ENCODE measurements at places on chromosomes 7 and 10.
A peak's percentile ranks its signal among the peaks of the same experiment; 100 is the strongest.

DNA sequence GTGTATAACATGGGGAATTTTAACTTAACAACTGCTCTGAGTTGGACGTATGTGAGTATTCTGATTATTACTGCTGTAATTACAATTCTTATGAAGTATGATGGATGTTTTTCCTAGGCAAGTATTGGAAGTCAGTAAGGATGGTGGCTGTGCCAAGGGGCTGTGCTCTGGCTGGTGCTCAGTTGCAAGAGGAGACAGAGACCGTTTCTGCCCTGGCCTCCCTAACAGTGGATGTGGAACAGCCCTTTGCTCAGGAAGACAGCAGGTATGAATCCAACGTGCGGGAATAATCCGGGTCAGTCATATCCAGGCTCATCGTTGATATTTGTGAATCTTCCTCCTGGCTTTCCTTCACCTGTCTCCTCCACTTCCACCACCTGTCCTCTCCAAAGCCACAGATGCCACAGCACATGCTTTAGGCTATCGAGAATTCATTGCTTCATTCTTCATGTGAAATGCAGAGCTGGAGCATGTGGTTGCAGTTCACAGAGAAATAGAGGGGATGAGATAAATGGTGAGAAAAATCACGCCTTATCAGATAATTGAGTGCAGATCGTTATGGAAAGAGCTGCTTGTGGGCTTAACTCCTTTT is 141.7 kb downstream of the TWIST1 start:
- no peak for DNase-seq

GRCh38 chr7:108067844-108068243 is 62.3 kb downstream of the LAMB4 start:
- no peak for DNase-seq

DNA sequence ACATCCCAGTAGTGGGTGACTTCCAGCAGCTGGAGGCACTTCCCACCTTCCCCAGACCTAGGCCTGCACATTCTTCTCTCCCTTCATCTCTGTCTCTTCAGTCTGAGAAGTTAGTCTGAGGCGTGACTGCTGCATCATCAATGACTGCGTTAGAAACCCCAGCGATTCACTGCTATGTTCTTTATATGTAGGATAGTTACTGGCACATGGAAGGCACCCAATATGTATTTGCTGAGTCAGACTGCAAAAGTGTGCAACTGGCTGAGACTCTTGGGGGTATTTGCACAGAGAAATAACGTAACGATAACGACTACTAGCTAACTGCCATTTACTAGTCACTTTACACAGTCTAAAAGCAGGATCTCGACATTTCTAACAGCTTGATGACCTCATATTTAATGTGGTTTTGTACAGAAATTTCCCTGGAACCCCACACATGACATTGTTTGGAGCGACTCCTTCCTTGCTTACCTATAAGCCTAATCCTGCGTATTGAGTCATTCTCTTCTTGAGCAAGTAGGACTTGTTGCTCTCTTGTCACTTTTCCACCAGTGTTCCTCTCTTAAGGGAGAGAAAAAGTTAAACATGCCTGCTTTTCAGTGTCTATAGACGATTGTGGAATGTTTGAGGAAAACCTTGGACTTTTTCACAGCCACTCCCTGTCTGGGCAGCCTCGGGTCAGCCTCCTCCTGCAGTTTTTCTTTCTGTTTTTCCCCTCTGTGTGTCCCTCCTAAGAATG is 45.5 kb downstream of the THNSL1 start:
- DNase-seq, result peak; percentile 13

DNA sequence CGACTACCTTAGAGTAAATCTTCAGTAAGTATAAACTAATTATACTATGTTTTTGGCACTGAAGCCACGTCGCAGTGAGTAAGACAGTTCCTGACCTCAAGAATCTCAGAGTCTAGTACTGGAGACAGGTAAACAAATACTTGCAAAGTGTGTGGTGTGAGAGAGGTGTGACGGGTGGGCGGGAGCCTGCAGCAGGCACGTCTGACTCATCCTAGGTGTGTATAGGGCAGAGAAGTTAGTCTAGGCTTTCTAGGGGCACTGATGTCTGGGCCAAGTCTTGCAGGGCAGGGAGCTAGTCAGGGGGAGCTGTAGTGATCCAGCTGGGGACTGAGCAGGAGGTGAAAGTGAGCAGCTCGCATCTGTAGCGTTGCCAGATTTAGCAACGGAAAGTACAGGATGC is 35.9 kb upstream of the SFTPD start:
- no peak for DNase-seq

DNA sequence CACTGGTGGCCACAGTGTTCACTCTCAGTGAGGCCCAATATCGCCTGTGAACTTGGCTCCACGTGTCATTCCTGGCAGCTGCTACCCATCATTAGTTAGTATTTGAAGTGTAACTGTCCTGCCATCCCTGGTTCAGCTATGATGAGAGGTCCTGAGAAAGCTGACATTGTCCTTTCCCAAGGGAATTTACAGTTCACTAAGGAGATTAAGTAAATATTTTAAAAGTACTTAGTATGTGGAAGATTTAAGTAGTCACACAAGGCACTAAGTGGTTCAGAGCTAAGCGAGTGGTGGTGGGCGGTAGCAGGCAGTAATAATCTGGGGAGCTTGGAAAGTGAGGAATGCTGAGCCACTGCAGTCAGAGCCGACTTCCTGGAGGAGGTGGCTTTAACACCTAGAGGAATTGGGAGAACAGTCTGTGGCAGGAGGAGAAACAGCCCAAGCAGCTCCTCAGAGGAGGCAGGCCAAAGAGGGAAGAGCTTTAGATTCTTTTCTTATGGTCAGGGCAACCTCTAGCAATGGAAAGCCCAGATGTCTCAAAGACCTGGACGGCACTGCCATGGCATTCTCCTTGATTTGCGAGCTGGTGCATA is 519.7 kb downstream of the LRMDA start:
- DNase-seq, result no peak

GRCh38 chr7:138514044-138514443 is 54.0 kb downstream of the TRIM24 start:
- DNase-seq, result no peak

- DNase-seq, result no peak
These were observed 238.7 kb downstream of the PLXNA4 start for GRCh38 chr7:132337450-132338080.

- no peak for DNase-seq
These were observed 9.7 kb upstream of the GDF10 start for GRCh38 chr10:47290338-47290737.

DNA sequence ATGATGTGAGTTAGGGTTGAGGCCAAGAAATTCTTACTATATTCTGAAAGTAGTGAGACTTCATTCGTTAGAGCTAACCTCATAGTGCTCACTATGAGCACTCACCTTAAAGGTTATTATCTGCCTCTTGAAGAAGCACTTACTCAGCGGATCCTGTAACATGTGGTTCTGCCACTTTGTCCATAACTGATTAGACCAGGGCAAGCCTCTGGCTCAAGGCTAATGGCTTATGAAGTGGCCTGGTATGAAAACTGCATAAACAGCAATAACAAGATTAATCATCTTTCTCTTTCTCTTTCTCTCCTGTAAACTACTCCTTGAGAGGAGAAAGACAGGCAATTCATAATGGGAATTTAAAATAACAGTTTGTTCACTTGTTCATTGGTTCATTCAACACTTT is 82.8 kb downstream of the MAPK8 start:
- no peak for DNase-seq

DNA sequence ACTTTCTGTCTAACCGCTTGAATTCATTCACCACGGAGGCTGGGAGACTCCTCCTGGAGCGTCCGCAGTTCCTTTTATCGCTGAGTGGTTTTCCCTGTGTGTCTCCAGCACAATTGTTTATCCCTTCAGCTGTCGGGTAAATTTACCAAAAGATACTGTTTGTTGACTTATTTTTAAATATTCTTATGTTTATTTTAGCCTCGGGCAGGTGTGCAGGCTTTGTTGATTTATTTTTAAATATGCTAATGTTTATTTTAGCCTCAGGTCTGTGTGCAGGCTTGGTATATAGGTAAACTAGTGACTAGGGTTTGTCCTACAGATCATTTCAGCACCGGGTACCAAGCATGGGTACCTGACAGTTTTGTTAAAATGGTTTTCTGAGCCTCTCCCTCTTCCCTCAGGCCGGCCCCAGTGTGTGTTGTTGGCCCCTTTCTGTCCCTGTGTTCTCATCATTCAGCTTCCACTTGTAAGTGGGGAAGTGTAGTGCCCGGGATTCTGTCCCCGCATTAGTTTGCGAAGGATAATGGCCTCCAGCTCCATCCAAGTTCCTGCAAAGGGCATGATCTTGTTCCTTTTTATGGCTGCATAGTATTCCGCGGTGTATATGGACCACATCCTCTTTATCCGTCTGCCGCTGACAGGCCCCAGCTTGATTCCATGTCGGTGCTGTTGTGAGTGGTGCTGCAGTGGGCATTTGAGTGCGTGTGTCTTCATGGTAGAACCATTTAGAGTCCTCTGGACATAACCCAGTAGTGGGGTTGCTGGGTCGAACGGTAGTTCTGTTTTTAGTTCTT is 5.3 kb downstream of the GET4 start:
- DNase-seq, result no peak

DNA sequence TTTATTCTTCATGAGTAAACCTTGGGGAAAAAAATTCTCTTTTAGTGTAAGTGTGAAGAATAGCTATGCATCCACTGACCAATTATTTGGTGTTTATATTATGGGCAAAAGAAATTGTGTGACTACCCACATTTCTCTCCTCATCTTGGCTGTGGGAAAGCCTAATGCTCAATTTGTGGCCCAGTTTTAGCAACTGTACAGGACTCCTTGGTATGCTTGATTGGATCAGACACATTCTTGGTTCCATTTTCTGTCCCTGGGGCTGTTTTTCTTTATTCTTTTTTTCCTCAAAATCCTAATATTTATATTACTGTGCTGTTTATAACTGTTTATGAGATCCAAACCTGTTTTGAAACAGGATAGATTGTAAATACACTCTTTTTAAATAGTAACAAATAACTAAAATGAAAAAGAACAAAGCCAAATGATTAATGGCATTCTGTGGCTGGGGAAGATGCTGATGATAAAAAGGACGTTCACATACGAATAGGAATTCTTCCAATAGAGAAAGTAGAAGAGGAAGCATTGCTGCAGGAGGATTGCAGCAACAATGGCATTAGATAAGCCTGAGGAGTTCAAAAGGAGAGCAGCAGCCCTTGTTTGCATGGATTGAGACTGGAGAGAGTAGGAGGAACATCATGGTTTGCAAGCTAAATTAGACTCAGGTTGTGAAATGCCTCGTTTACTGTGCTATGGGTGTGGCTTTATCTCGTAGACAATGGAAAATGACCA is 580.5 kb downstream of the INHBA start:
- DNase-seq, result no peak

- DNase-seq, result no peak
These were observed 5.4 kb downstream of the SAP25 start for GRCh38 chr7:100568176-100568895.

DNA sequence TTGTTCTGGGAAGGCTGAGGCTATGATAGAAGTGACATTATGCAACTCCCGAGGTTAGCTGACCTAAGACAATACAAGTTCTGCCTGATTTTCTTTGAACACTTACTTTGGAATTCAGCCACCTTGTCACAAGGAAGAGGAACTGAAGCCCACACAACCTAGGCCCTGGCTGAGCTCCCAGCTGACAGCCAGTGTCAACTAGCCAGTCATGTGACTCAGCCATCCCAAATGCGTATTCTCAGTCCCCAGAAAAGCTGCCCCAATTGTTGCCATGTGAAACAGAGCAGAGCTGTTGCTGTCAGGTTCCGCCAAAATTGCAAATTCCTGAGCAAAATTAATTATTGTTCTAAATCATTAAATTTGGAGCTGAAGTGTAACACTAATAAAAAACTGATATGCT is 1010.0 kb downstream of the XPNPEP1 start:
- no peak for DNase-seq

DNA sequence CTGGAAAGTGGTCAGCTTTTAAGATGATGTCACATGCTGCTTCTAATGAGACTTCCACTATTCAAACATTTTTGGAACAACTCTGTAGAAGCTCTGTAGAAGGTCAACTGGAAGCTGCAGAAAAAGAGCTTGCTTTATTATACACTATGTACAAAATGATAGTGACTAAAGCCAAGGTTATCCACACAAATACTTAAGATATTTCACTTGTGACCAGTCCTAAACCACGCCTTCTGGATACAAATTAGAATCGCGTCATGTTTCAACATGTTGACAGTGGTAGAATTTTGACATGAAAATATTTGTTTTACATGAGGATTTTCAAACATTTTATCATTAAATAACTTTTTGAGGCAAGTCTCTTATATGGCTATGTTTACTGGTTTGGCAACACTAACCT is 499.6 kb upstream of the PHF14 start:
- no peak for DNase-seq

DNA sequence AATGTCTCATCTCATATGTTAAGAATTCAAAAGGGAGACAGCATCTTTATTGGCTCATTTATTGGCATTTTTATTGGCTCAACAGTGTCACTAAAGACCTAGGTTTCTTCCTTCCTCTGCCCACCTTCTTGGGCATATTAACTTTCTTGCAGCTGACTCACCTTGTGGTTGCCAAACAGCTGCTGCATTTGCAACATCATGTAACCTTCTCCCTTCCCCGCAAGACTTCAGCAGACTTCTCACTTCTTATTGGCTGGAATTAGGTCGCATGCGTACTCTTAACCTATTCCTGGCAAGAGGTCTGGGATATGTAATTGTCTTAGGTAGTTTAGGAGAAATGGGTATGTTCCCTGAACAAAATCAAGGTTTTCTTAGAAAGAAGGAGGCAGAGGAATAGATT is 263.2 kb downstream of the POU6F2 start:
- DNase-seq, result no peak

- peak; percentile 76 for DNase-seq
These were observed 25.1 kb downstream of the CASP7 start for GRCh38 chr10:113704637-113705343.

- peak; percentile 59 for DNase-seq
These were observed 605 bp downstream of the SUFU start for GRCh38 chr10:102504179-102504975.

- no peak for DNase-seq
These were observed 92.7 kb downstream of the CCDC3 start for GRCh38 chr10:12908773-12909172.

DNA sequence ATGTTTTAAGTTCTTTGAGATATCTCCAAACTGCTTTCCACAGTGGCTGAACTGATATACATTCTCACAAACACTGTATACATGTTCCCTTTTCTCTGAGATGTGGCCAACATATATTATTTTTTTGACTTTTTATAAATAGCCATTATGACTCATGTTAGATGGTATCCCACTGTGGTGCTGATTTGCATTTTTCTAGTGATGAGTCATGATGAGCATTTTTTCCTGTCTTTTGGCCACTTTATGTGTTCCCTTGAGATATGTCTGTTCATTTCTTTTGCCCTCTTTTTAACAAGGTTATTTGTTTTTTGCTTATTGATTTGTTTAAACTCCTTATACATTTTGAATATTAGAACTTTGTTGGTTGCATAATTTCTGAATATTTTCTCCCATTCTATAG is 1055.1 kb downstream of the NXPH1 start:
- DNase-seq, result peak; percentile 35

DNA sequence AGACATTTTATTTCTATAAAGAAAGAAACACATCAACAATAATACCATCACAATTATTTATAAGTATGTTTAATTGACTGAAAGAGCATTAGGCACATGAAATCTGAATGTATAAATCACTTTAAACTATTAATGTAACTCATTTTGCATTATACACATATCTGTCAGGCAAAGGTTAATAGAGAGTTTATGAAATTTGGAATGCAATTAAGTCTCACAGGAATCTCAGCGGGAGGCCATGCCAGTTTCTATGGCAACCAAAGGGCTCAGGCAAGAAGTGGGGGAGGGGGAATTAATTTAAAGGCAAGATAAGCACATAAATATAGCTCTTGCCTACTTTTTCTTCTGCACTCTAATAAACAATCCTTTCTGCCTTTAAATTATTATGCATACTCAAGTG is 152.6 kb downstream of the SLC16A9 start:
- no peak for DNase-seq

GRCh38 chr7:37604078-37604477 is 79.5 kb upstream of the GPR141 start:
- DNase-seq, result no peak

All from adipocyte (in vitro differentiated cells).